ENCODE measurements at places on chromosomes 6 and 20.

- no peak for DNase-seq
These were observed 66.7 kb upstream of the SAMD5 start for GRCh38 chr6:147441751-147442150.

DNA sequence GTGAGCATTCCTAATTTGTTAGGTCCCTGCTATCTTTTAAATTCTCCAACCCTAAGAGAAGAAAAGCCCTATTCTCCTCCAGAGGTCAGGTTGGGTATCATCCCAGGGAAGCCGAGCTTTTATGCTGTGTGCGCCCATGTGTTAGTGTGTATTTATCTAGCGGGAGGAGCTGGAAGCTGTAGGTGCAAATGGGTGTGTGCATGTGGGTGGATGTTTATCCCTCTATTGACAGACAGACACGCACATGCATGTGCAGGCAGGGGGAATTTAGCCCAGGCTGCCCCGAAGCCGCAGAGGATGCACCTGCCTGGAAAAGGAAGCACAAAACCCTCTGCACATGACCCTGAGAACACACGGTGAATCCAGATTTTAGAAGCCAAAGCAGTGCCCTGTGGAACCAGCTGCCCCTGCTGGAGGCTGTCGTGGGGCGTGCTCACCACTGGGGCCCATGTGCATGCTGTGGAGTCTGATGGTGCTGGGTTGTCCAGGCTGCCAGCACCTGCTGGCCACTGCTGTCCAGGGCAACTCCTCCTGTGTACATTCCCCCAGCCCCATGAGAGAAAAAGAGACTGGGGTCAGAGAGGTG lies 397.5 kb downstream of the TAF4 start:
- no peak for DNase-seq

GRCh38 chr6:83879746-83880145 lies 20.3 kb downstream of the CYB5R4 start:
- no peak for DNase-seq

DNA sequence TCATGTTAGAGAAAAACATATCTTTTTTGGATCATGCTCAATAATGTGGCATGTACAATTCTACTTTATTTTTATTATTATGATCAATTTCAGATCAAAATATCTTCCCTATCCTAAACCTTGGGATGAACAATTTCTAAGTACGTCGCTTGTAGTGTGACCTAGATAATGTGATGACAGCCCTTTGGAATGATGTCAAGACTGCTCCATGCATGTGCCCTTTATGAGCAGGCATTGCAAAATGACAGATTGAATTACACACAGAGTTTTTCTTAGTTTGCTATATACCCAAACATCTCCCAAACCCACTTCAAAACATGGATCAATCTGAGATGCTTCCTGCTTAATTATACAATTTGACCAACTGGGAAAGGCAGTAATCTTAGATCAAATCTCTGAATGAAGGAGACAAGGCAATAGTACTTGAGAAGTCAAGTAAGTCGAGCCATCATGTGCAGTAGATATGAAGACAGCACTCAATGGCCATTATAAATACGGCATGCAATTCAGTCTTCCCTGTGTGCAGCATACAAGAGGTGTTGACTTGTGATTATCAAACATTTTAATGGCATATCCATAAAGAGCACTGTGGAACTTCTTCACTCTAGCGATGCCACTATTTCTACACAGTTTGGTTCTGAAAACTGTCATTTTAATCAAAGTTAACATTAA lies 294.8 kb downstream of the RNF144B start:
- DNase-seq = no peak

- DNase-seq = no peak
These were observed 1.1 kb upstream of the SLC2A10 start for GRCh38 chr20:46708172-46708860.

- no peak for DNase-seq
These were observed 475.3 kb upstream of the JARID2 start for GRCh38 chr6:14770572-14770971.

DNA sequence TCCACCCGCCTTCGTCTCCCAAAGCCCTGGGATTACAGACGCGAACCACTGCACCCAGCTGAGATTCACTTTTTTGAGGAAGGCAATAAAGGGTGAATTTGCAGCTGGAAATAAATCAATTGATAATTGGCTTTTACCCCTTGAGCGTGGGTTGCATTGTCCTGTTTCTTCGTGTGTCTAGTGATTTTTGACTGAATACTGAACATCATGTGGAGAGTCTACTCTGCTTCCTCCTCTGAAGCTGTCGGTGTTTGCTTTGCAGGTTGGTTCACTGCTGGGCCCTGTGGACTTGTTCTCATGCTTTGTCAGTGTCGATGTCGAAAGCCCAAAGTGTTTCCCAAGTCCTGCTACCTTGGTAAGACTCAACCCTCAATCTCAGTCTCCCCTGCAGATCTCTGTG lies 5.8 kb upstream of the EEF1A2 start:
- DNase-seq = no peak

DNA sequence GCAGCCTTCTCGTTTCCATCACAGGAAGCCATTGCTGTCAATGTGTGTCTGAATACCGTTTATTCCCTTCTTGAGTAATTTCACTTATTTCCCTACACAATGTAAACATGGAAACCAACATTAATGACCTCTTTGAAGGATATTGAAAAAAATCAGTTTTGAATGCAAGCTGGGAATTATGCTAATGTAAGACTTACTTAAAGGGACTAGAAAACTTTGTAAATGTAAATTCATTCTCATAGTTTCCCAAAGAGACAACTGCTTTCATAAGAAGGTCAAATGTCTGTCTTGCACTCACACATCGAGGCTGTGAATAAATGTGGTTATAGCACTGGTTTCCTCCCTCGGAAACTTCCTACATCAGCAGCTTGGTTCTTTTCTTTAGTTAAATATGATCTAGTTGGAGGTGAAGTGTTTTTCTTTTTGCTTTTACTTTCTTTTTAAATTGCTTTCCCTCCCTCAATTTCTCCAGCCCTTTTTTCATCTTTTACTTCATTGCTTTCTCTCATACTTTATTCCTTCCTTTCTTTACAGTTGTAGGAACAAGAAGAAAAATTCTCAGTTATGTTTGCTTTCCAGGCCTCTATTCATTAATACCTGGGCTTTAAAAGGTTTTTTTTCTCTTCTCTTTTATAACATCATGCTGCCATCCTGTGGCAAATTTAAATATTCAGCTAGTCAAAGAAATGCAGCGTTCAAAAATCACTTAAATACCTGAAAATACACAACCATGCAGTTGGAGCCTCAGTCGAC lies 108.3 kb downstream of the TNFAIP3 start:
- peak; percentile 44 for DNase-seq

- no peak for DNase-seq
These were observed 188.8 kb upstream of the BTBD3 start for GRCh38 chr20:11728937-11729336.

DNA sequence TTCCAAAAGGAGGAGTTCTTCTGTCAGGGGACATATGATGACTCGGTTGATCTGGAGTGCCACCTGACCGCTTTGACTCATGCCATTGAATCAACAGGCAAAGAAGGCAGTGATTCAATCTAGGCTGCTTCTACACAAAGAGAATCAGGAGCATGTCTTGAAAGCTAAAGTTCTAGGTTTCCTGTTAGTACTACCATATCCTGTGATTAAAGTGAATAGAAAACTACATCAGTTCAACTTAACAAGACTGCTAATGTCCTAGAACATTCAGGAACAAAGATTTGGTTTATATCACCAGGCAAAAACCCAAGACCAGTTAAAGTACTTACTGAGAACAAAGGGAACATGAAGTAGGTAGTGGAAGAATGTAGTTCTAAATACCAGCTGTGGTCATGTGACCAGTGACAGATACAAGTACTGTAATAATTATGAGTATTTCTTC lies 216.8 kb upstream of the SGK1 start:
- no peak for DNase-seq

Measured in stimulated activated CD4-positive, alpha-beta T cell treated with anti-CD3 and anti-CD28 coated beads, Interleukin-4, amount 100 ng/mL, for 24 hours (primary cell).